ENCODE measurements at places on chromosomes 1 and 21.

DNA sequence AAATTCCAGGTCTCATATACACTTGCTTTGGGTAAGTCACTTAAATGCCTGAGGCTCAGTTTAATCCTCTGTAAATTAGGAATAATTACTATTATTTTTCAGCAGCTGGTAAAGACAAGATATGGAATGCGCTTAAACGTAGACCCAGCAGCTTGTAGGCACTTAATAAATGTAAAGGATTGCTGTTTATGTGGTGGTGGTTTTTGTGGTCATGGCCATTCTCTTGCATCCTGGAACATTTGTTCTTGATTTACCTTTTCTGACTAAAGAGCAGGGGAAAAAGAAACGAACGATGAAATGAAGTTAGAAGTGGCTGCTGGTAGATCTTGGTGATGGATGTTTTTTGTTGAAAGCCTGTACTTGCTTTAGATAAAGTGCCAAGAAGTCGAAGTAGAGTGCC, 195.0 kb upstream of the FOXD3 start:
- DNase-seq = peak; percentile 66

DNA sequence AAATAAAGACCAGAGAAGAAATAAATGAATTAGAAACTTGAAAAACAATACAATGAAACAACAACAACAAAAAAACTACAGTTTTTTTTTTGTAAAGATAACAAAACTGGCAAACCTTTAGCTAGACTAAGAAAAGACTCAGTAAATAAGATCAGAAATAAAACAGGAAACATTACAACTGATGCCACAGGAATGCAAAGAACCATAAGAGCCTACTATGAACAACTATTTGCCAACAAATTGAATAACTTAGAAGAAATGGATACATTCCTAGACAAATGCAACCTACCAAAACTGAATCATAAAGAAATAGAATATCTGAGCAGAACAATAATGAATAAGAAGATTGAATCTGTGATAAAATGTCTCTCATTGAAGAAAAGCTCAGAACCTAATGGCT, 742.0 kb downstream of the ADGRL2 start:
- DNase-seq = peak; percentile 30

DNA sequence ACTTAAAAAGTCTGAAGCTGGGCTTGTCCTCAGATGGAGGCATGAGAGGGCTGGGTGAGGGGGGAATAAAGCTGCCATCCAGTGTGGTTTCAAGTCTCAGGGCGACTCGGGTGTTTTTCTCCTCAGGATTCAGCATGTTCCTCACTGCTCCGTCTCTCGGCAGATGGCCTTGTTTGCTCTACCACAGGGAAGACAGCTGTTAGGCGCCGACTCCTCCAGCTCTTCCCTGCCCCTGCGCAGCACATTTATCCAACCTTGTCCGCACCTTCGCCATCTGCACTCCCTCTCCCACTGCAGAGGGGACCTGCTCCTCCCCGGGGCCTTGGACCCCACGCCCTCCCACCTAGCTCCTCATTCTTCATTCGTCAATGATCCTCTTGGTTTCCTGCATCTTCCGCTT, 16.6 kb upstream of the S100A11 start:
- no peak for DNase-seq

- peak; percentile 89 for DNase-seq
Observed at GRCh38 chr1:77322061-77322900, 40.5 kb downstream of the AK5 start.

DNA sequence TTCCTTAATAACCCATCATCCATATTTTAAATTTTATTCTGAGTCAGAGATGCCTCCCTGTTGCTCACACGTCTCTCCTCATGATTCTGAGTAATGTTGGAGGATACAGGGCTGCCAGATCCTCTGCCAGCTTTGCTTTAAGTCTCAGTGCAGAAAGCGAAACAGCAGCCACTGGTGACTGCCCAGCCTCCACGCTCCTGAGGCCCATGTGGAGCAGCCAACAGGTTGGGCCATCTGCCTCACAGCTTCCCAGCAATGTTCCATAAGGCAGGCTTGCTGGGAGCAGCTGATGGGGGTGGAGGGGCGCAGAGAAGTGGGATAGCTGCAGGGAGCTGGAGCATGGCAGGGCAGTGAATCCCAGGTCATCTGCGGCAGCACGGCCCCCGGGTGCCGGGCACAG, 104.2 kb downstream of the IGSF21 start:
- no peak for DNase-seq

GRCh38 chr21:28148400-28149064, 844.1 kb downstream of the LTN1 start:
- DNase-seq = peak; percentile 23

- DNase-seq = no peak
Observed at GRCh38 chr1:229263254-229263653, 7.7 kb upstream of the RAB4A start.

DNA sequence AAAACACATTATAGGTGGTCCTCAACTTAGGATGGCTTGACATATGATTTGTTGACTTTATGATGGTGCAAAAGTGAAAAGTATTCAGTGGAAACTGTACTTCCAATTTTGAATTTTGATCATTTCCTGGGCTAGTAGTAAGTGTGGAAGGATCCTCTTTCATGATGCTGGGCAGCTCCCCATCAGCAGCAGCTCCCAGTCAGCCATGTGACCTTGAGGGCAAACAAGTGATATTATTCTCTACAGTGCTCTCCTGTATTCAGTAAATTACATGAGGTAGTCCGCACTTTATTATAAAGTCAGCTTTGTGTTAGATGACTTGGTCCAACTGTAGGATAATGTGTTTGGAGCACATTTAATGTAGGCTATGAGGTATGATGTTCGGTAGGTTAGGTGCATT, 36.4 kb downstream of the SLC22A15 start:
- no peak for DNase-seq

DNA sequence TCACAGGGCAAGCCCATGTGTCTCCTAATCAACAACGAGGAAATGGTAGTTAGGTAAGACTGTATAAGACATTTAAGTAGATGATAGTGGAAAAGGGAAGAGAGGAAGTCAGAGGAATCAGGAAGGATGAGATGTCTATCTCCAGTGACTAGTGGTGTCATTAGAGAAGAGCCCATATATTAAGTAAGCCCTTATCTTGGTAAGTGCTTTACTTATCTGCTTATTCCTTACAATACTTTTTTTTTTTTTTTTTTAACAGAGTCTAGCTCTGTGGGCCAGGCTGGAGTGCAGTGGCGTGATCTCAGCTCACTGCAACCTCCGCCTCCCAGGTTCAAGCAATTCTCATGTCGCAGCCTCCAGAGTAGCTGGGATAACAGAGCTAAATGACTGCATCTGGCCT, 29.5 kb downstream of the RNF11 start:
- DNase-seq = no peak

GRCh38 chr1:165686121-165686970, 12.0 kb downstream of the ALDH9A1 start:
- DNase-seq = no peak

GRCh38 chr1:115814685-115815398, 26.1 kb downstream of the NHLH2 start:
- no peak for DNase-seq

GRCh38 chr1:169235568-169235967, 129.1 kb downstream of the ATP1B1 start:
- no peak for DNase-seq

- no peak for DNase-seq
Observed at GRCh38 chr1:207839083-207839413, 71.9 kb downstream of the CD34 start.

GRCh38 chr1:39411526-39412478, 79.6 kb upstream of the BMP8A start:
- DNase-seq = peak; percentile 30

DNA sequence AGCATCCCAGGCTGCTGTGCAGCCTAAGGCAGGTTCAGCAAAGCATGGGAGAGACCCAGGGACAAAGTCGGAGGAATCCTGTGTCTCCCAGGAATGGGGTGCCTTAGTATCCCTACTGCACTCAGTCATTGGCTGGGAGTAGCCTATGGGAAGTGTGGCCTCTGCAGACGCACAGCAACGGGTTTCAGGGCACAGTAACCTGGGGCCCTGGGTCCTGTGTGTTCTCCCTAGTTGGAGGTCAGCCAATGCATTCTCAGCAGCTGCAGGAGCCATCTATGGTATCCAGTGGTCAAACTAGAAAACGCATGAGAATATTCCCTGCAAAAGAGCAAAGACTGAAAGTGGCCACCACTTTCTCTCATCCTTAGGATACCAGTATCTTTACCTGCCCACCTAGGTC, 13.7 kb upstream of the C1orf21 start:
- no peak for DNase-seq

- DNase-seq = no peak
Observed at GRCh38 chr21:25999921-26000582, 170.5 kb downstream of the APP start.

- no peak for DNase-seq
Observed at GRCh38 chr1:54583307-54583686, 35.3 kb downstream of the ACOT11 start.

- DNase-seq = no peak
Observed at GRCh38 chr1:244102468-244102867, 51.4 kb downstream of the ZBTB18 start.

GRCh38 chr1:115217150-115218033, 120.7 kb downstream of the NGF start:
- no peak for DNase-seq

GRCh38 chr1:1058921-1059493, 15.1 kb downstream of the RNF223 start:
- DNase-seq = no peak

GRCh38 chr1:93810316-93810715, 68.7 kb downstream of the DNTTIP2 start:
- DNase-seq = no peak

- DNase-seq = no peak
Observed at GRCh38 chr1:74895411-74895810, 162.5 kb downstream of the TYW3 start.

- no peak for DNase-seq
Observed at GRCh38 chr1:246078126-246078887, 428.8 kb downstream of the SMYD3 start.

DNA sequence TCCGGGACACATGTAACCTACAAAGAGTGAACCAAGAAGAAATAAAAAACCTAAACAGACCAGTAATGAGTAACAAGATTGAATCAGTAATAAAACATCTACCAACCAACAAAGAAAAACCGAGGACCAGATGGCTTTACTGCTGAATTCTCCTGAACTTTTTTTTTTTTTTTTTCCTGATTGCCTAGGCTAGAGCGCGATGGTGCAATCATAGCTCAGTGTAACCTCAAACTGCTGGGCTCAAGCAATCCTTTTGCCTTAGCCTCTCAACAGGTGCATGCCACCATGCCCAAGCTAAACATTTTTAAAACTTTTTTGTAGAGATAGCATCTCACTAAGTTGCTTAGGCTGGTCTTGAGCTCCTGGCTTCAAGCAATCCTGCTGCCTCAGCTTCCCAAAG, 11.2 kb upstream of the FGGY start:
- DNase-seq = no peak

GRCh38 chr1:171427852-171428471, 57.4 kb upstream of the PRRC2C start:
- no peak for DNase-seq

DNA sequence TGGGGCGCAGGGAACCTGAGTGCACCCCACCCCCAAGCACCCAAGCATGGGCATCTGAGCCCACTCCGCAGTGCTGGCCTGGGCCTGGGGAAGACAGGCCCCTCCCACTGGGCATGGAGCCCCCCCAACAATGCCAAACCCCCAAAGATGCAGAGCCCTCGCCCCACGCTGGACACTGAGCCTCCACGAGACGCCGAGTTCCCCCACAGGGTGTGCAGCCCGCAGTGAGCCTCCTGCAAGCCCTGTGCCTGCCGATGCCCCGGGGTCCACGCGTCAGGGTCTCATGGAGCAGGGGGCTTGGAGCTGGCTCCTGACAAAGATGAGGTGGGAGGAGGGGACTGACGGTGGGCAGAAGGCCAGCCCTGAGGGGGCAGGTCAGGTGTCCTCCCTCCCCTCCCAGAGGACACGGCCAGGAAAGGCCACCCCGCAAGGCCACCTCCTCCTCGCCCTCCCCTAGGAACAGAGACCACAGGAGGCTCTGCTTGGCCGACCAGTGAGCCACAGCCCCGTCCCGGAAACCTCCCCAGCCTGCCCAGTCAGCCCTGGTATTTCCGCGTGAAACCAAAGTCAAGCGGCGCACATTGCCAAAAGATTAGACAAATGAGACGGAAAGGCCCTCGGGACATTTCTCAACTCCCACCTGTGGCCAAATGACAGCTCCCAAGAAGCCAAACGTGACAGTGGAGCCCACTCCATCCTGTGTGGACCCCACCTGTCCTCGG, 33.4 kb downstream of the MEGF6 start:
- DNase-seq = peak; percentile 66

GRCh38 chr1:220157738-220158137, 63.8 kb downstream of the IARS2 start:
- no peak for DNase-seq

DNA sequence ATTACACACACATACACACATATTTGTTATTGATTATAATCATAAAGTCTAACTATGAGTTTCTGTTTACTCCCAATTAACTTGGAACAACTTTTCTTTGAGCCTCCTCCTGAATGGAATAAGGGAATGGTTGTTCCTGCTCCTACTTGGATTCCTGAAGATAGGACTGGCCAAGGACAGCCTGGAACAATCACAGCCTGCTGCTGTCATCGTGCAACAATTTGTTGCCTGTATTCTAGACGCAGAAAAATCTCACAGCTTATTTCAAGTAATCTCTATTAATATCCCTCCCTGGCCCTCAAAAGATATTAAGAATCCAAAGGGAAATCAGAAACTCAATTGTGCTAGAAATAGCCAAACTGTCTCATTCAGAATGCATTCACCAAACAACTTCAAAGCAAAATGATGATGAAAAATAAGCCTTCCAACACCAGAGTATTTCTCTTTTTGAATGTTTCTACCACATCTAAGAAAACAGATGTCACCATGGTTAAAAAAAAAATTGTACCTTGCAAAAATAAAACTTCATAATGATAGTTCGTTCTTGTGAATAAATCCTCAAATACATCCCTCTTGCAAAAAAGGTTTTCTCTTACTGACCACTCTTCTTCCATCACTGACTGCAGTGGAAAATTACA, 30.9 kb downstream of the RCAN1 start:
- DNase-seq = no peak

GRCh38 chr21:34534522-34534921, 22.5 kb upstream of the KCNE1 start:
- DNase-seq = peak; percentile 46

- no peak for DNase-seq
Observed at GRCh38 chr1:17851056-17851455, 95.9 kb downstream of the ACTL8 start.

GRCh38 chr1:219518168-219518906, 94.6 kb downstream of the ZC3H11B start:
- peak; percentile 50 for DNase-seq

DNA sequence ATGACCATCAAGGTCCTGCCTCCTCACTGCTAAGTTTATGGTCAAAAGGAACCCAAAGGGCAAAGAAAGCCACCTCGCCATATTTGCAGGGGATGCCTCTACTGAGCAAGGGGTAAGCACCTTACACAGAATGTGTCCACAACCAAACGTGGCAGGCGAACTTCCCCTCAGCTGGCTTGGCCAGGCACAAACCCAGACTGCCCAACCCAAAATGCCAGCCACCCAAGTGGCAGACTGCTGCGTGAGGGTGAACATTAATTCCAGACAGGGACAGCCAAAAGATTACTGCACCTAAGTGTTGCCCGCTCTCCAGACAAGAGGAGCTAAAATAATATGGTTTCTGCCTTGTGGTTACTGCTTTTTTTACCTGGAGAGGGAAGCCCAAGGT, 16.0 kb downstream of the ZNF697 start:
- no peak for DNase-seq
